ENCODE measurements at places on chromosomes 1 and 21. TPM values are rescaled to one million over a fixed set of nuclear protein-coding genes. Genes with fewer than 3 reads are reported as not detected.

OTUD3 gene
- total RNA-seq: 12.5 TPM

OR2W3 gene
- not detected for total RNA-seq

BEND5 gene
- total RNA-seq: 7.9 TPM

C1orf115 gene
- total RNA-seq: 1.6 TPM

FAM72D gene
- total RNA-seq: not detected

ZBTB8B gene
- total RNA-seq: not detected

CELA3A gene
- 15.6 TPM for total RNA-seq

SEMA4A gene
- 1.5 TPM for total RNA-seq

SYT6 gene
- 0.18 TPM for total RNA-seq

HMCN1 gene
- total RNA-seq: 0.05 TPM

GJA9 gene
- total RNA-seq: not detected

ERG gene
- total RNA-seq: 1.1 TPM

HPCAL4 gene
- total RNA-seq: 38.5 TPM

KCNH1 gene
- total RNA-seq: not detected

CLSTN1 gene
- 105 TPM for total RNA-seq

MRTO4 gene
- 23.4 TPM for total RNA-seq

CLDN17 gene
- total RNA-seq: not detected

SWT1 gene
- 6.4 TPM for total RNA-seq

SPRR4 gene
- total RNA-seq: not detected

RGS4 gene
- total RNA-seq: not detected

CGN gene
- 0.59 TPM for total RNA-seq

FAM72A gene
- 1.7 TPM for total RNA-seq

SMPDL3B gene
- total RNA-seq: 0.22 TPM

SH2D2A gene
- 110 TPM for total RNA-seq

AVPR1B gene
- 0.33 TPM for total RNA-seq

SPRR2G gene
- not detected for total RNA-seq

ARPC5 gene
- total RNA-seq: 115 TPM

B3GALT5 gene
- total RNA-seq: not detected

AIM2 gene
- total RNA-seq: 7.1 TPM

TBX19 gene
- total RNA-seq: 2.8 TPM

RHOU gene
- 1.8 TPM for total RNA-seq
